ENCODE measurements at places on chromosomes 7 and 10.

DNA sequence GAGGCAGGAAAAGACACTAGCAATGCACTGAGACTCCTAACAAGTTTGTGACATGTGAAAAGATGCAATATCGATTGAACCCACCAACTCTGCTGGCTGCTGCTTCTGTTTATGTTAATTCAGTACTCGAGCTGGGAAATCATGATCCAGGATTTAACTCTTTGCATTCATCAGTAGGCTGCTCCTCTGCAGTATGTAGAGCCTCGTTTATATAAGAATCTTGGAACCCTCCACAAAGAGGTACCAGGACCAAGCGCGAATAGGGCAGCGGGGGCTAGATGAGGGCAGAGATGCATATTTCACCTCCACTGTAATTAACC is 7.8 kb downstream of the PRKAG2 start:
- DNase-seq, result no peak

- no peak for DNase-seq
Observed at GRCh38 chr7:20132585-20132984, 84.6 kb downstream of the MACC1 start.

GRCh38 chr10:123552760-123553554 is 113.2 kb upstream of the GPR26 start:
- no peak for DNase-seq

GRCh38 chr10:120715171-120715570 is 136.0 kb upstream of the WDR11 start:
- DNase-seq, result no peak

GRCh38 chr7:93719546-93719945 is 145.0 kb upstream of the CALCR start:
- no peak for DNase-seq

- no peak for DNase-seq
Observed at GRCh38 chr10:116007256-116007891, 265.6 kb downstream of the GFRA1 start.

GRCh38 chr7:131895541-131896164 is 339.2 kb upstream of the PODXL start:
- DNase-seq, result no peak

DNA sequence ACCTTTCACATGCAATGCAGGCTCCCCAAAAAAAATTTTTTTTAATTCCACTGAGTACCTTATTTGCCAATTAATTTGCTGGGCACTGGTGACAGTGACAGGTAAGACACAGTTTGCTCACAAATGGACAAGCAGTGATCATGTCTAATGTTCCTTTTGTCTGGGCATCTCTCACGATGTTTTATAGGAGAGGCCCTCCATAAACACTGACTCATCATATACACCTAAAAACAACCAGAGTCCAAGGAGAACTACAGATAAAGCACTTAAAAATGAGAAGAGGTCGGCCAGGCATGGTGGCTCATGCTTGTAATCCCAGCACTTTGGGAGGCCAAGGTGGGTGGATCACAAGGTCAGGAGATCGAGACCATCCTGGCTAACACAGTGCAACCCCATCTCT is 105.1 kb downstream of the ATE1 start:
- DNase-seq, result no peak

- no peak for DNase-seq
Observed at GRCh38 chr7:41297166-41297565, 405.7 kb downstream of the INHBA start.

DNA sequence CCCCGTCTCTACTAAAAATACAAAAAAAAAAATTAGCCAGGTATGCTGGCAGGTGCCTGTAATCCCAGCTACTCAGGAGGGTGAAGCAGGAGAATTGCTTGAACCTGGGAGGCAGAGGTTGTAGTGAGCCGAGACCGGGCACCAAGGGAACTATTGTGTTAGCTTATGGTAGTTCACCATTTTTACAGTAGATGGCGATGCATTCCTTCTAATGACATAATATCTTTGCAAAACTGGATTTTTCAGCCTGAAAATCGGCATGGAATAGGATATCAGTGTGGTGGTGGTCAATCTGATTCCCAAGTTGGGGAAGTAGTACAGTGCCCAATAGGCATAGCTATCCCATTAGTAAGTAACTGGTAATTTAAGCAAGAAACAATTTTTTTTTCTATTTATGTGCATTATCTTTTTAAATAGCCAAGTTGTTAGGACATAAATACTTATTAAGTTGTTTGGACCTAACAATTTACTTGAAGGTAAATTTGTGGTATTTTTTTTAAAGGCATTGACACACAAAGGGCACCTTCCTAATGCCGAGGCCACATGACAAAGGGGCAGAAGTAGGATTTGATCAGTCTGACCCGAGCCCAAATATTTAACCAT is 17.6 kb upstream of the IMPDH1 start:
- peak; percentile 65 for DNase-seq

DNA sequence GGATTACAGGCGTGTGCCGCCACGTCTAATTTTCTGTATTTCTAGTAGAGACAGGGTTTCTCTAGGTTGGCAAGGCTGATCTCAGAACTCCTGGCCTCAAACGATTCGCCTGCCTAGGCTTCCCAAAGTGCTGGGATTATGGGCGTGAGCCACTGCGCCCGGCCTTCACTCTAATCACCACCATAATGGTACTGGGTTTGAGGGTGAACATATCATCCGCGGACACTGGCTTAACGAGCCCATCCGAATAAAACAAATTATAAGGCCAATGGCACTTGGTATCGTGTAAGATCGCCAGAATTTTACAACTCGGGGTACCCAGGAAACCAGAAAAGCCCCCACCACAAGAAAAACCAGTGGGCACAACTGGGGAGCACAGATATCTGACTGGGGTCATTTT is 580 bp downstream of the FAM200A start:
- DNase-seq, result no peak

- no peak for DNase-seq
Observed at GRCh38 chr7:5750031-5750653, 31.3 kb downstream of the RNF216 start.

GRCh38 chr7:117564080-117564479 is 84.3 kb downstream of the CFTR start:
- no peak for DNase-seq

GRCh38 chr10:133405272-133405671 is 11.3 kb downstream of the MTG1 start:
- no peak for DNase-seq

GRCh38 chr7:79709574-79710409 is 256.3 kb upstream of the MAGI2 start:
- DNase-seq, result no peak

DNA sequence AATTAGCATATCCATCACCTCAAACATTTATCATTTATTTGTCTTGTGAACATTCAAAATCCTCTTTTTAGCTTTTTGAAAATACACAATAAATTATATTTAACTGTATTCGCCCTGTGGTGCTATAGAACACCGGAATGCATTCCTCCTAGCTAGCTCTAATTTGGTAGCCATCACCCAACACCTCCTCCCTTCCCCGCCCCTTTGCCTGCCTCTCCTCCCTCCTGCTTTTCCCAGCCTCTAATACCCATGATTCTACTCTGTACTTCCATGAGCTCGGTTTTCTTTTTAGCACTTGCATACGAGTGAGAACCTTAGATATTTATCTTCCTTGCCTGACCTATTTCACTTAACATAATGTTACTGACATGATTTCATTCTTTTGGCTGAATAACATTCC is 80.1 kb downstream of the ANKRD26 start:
- DNase-seq, result no peak

Data from NCI-H748 treated with DMSO at 0.1 percent for 48 hours (cell line).